H54 (cell line): ENCODE measurements at places on chromosomes 6 and 20.
A peak's percentile ranks its signal among the peaks of the same experiment; 100 is the strongest.

- no peak for DNase-seq
These were observed 182.5 kb upstream of the LAMP5 start for GRCh38 chr20:9331707-9332435.

- no peak for DNase-seq
These were observed 153.1 kb upstream of the SIM1 start for GRCh38 chr6:100617633-100618350.

- DNase-seq, result peak; percentile 39
These were observed at the start of gene UTRN for GRCh38 chr6:144284783-144285547. Gene UTRN, plus strand, starts transcription at chr6:144285335. Its CDS starts 6,494 bp downstream, at chr6:144291829.

- no peak for DNase-seq
These were observed 94.5 kb downstream of the SIM1 start for GRCh38 chr6:100370265-100370664.

GRCh38 chr6:12598919-12599318 lies 117.6 kb upstream of the PHACTR1 start:
- DNase-seq, result no peak

- DNase-seq, result no peak
These were observed 136.8 kb downstream of the FNDC1 start for GRCh38 chr6:159305804-159306537.

DNA sequence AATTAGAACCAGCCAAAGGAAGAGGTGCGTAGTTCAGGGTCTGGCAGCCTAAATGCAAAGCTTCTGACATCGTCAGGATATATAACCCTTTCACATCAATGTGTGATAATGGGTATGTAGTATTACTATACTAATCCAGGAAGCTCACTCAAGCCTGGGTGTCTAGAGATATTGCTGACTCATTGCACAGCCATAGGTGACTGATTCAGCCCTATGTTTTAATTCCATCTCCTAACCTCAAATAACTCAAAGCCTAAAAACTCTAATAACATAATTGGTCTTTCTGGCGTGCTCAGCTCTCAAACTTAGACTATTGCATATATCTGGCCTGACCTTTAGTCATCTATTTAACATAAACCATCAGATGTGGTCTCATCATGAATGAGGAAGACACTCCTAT lies 658.4 kb downstream of the TBC1D32 start:
- DNase-seq, result no peak
